T-helper 17 cell (primary cell): ENCODE measurements at places on chromosomes 3 and 15.

DNA sequence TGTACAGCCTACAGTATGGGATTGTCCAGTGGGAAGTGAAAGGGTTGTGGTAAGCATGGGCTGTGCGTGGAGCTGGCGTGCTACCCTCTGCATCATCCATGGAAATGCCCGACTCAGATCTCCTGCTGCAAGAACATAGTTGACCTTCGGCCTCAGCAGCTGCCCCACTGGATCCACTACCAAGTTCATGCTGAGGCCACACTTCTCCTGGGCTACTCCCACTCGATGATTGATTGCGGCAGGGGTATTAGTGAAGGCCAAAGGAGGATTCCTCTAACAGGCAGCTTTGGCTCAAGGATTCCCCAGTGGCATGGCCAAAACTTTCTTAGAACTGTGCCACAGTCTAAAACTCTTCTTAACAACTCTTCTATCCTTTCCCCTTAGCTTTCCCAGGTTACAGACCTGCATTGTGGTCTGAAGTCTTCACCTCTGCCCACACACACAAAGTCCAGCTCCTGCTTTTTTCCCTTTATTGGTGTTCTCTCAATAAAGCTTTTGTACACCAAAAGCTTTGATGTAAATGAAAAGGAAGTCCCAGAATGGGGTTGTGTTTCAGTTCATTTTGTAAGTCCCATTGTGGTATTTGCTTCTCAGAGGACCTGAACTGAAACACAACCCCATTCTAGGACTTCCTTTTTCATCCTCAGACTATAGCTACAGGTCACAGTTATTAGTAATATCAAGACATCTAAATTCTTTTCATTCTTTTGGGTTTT is 4.9 kb upstream of the TBC1D5 start:
- DNase-seq, result no peak
- no peak overlapping the region for H3K27ac ChIP-seq
- H3K4me3 ChIP-seq, result no peak overlapping the region

GRCh38 chr15:95857758-95858157 is 472.7 kb upstream of the NR2F2 start:
- H3K4me1 ChIP-seq, result no peaks in the 10 kb centered on the region
- H3K4me3 ChIP-seq, result no peak overlapping the region
- H3K27me3 ChIP-seq, result no peaks in the 10 kb centered on the region
- H3K27ac ChIP-seq, result no peak overlapping the region

- no peak for DNase-seq
Measured at GRCh38 chr3:133491481-133492059, 81.9 kb upstream of the CDV3 start.

DNA sequence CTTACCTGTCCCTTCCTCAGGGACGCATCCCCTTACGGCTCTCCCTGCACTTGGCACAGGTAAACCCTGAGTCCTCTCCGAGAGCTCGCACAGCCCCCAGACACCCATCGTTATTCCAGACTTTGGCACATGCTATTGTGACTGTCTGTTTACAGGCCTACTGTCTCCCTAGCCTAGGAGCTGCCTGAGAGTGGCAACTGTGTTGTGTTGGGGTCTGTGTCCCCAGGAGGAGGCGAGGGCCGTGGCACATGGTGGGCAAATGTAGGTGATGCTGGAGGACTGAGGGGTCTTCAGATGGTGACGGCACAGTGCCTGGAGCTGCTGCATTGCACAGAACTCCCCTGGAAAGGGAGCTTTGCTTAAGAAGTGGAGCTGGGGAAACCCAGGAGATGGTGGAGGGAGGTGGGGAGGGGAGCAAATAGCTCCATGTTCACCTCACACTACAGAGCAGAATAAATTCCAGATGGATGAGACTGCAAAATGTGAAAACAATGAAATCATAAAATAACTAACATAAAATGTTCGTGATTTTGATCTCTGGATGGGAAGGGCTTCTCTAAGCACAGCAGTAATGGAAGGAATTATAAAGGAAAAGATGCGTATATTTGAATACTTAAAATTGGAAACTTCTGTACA is 96.5 kb downstream of the SMAD6 start:
- DNase-seq, result no peak
- H3K4me3 ChIP-seq, result no peak overlapping the region
- peaks cover 2% of the 10 kb centered on the region for H3K36me3 ChIP-seq
- H3K27ac ChIP-seq, result no peak overlapping the region

DNA sequence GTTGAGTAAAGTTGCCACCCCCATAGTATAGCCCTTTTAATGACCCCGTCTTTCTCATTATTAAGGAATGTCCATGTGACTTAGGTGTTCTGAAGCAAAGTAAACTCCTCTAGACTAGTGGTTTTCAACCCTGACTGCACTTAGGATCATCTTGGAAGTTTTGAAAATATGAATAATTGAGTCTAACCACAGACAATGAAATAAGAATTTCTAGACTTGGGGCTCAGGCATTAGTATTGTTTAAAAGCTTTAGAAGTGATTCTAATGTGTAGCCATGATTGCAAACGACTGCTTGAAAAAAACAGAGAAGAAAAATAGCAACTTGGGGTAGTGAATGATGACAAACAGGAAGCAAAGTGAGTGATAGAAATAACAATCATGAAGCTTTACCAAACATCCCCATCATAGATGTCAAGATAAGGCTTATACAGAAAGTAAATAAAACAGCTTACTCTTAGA is 35.0 kb downstream of the ALCAM start:
- H3K36me3 ChIP-seq, result peaks cover 2% of the 10 kb centered on the region
- H3K4me3 ChIP-seq, result no peak overlapping the region
- no peaks in the 10 kb centered on the region for H3K27me3 ChIP-seq

- no peaks in the 10 kb centered on the region for H3K36me3 ChIP-seq
- no peaks in the 10 kb centered on the region for H3K27me3 ChIP-seq
- no peak overlapping the region for H3K27ac ChIP-seq
- H3K4me1 ChIP-seq, result no peaks in the 10 kb centered on the region
- DNase-seq, result no peak
Measured at GRCh38 chr3:75863878-75864277, 78.5 kb upstream of the ZNF717 start.

- no peak for DNase-seq
- peak overlapping the region; percentile 43 for H3K27ac ChIP-seq
- peaks cover 15% of the 10 kb centered on the region for H3K27me3 ChIP-seq
- H3K4me1 ChIP-seq, result peaks cover 13% of the 10 kb centered on the region
- H3K36me3 ChIP-seq, result no peaks in the 10 kb centered on the region
- H3K4me3 ChIP-seq, result no peak overlapping the region
Measured at GRCh38 chr15:98888820-98889479, 118.6 kb downstream of the PGPEP1L start.

DNA sequence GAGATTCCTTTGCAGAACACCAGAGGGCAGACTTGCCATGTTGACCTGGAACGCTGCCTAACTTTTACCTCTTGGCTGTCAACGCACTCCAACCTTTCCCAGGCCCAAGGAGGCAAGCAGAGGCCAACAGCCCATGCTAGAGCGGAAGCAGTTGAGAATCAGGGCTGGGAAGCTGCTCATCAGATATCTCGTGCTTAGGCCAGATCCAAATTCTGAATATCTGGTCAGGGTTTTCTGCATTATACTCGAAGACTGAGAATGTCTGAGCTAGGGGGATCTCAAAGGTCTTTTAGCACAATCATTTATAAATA is 2.5 kb downstream of the XIRP1 start:
- peak overlapping the region; percentile 75 for H3K27ac ChIP-seq
- DNase-seq, result peak; percentile 28
- no peak overlapping the region for H3K4me3 ChIP-seq
- H3K36me3 ChIP-seq, result no peaks in the 10 kb centered on the region

- no peak overlapping the region for H3K27ac ChIP-seq
- no peaks in the 10 kb centered on the region for H3K4me1 ChIP-seq
- H3K27me3 ChIP-seq, result peaks cover 63% of the 10 kb centered on the region
- no peak overlapping the region for H3K4me3 ChIP-seq
- no peak for DNase-seq
Measured at GRCh38 chr3:56453011-56453410, 15.3 kb downstream of the ERC2 start.

GRCh38 chr15:69457304-69458280 is 5.0 kb downstream of the RPLP1 start:
- DNase-seq, result no peak
- H3K27me3 ChIP-seq, result no peaks in the 10 kb centered on the region
- H3K27ac ChIP-seq, result peak overlapping the region; percentile 99
- no peak overlapping the region for H3K4me3 ChIP-seq

- H3K27ac ChIP-seq, result no peak overlapping the region
- no peaks in the 10 kb centered on the region for H3K36me3 ChIP-seq
Measured at GRCh38 chr3:187518616-187519015, 150.4 kb downstream of the RTP4 start.
